ENCODE measurements at places on chromosomes 7 and 10.

GRCh38 chr10:10684972-10685371 lies 332.7 kb upstream of the CELF2 start:
- DNase-seq, result no peak

GRCh38 chr10:124157271-124157681 lies 63.9 kb upstream of the CHST15 start:
- DNase-seq, result no peak

DNA sequence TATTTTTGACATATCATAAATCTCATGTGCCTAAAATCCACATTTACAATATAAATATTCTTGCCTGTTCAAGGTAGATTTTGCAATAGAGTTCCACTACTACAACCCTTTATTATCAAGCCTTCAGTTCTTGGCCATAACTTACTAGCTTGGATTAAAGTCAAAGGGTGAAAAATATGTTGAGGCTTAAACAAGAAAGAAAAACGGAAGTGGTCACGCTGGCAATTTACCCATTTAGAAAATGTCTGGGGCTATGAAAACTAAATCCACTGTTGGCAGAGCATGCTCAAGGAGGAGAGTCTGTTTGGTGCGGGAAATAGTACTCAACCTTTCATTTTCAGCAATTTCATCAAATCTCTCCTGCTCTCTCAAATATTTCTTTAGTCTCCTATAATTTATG lies 209.8 kb upstream of the RHOBTB1 start:
- no peak for DNase-seq

GRCh38 chr10:65500716-65501115 lies 1425.1 kb upstream of the LRRTM3 start:
- DNase-seq, result no peak

GRCh38 chr10:49010295-49010694 lies 70.7 kb upstream of the LRRC18 start:
- no peak for DNase-seq

- DNase-seq, result no peak
These were observed 10.3 kb upstream of the ZNF273 start for GRCh38 chr7:64892666-64893309.

DNA sequence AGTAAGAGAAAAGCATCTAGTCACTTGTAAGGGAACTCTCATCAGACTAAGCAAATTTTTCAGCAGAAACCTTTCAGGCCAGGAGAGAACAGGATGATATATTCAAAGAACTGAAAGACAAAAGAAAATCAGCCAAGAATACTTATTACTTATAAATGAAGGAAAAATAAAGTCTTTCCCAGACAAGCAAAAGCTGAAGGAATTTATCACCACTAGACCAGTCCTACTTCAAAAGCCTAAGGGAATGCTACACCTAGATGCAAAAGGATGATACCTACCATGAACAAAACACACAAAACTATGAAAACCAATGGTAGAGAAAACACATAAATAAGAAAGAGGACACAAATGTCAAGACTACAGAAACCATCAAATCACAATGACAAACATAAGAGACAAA lies 126.6 kb upstream of the ABCB5 start:
- DNase-seq, result no peak

DNA sequence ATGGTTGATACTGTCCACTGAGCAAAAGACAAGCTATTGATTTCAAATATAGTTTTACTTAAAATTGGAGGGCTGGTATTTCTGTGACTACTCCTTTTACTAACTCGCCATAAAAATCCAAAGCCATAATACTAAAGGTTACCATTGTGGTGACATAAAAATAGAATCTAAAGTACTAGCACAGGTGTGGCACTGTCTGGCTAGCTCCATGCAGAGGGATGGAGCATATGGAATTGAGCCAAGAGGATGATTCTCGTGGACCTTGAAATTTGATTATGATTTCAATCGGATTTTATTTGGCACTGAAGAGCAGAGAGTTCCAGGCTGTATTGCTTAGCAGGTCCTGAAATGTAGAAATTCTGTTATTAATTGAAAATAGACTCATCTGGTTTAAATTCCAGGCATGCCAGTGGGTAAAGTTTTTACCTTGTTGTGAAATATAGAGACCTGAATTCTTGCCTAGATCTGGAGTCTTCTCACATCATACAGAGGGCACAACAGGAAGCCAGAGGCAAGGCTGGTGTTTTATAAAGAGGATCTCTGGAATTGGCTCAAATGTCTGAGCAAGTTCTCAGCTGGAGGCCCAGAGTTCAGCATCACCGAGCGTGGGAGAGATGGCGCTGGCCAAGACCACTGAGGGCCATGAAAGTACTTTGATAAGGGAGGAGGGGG lies 29.9 kb upstream of the DLD start:
- DNase-seq, result no peak

DNA sequence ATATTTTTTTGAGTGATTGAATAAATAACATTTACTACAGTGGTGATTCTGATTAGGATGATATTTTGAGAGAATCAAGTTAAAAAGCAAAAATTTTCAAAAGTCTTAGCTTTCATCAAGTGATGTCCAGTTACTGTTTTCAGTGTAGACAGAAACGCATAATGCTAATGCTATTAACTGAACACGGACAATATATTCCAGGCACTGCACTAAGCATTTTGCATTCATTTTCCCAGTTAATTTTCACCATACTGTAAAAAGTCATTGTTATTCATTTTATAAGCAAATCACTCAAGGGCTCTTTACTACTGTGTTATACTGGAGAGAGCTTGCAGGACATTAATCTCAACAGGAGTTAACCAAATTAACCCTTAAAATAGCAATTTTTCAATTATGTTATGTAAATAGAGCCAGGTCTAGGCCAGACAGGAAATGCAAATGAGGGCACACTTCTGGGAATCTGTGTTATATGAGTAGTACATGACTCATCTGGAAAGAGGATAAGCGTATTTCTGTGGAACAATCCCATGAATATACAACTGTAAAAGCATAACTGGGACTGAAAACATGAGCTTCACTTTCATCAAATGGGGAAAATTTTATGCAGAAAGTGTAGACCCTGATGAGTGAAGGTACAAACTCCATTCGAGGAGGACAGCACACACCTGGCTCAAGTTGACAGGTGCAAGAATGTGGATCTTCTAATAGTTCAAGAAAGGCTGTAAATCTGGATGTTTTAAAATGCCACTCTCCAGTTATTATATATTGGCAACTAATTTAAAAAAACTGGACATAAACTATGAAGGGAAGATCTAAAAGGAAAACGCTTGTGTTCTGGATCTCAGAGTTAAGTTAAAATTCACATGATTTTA lies 75.4 kb downstream of the ANK3 start:
- no peak for DNase-seq

DNA sequence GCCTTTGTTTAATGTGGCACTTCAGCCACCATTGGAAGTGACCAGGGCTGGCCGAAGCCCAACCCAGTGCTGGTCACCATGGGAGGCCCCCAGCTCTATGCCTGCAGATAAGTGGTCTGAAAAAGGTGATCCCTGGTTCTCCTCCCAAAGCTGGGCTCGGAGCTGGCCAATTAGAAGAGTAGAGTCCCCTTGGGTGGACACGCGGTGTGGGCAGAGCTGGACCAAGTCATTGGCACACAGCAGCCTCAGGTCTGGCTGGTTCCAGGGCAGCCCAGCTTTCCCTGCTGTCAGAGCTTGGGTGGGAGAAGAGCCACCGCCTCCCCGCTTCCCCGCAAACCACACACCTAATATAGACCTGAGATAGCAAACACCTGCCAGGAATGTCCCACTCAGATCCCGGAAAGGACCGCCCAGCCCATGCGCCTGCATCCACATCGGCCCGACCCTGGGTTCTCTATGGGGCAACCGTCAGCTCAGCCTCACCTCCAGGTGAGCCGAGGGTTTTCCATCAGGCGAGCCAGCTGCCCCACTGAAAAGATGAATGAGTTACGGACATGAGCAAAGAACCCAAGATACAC lies 84.3 kb downstream of the TCERG1L start:
- DNase-seq, result no peak

DNA sequence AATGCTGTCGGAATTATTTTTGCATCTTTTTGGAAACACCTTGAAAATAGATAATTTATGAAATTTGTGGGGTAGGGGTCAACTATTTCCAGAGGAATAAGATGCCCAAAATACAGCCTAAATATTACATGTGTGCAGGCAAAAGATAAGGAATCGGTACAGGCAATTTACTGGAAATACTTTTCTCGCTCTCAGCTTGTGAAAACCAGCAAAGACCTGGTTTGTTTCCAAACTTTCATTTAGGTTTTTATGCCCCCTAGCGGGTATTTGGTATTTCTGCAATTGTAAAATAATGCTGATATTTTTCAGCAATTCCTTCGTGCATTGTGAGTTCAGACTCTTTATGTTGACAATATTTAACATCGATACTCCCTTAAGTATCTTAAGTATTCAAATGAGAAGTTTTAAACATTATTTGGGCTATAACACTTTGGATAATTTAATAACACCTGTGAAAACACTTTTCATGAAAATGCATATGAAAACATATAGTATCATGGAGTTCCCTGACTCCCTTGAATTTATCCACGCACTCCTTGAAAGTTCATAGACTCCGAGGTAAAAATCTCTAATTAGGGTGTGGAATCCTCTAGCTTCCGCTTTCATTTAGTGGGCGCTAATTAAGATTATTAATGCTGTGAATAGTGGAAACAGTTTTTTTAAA lies 132.4 kb downstream of the TSPAN12 start:
- DNase-seq, result no peak

DNA sequence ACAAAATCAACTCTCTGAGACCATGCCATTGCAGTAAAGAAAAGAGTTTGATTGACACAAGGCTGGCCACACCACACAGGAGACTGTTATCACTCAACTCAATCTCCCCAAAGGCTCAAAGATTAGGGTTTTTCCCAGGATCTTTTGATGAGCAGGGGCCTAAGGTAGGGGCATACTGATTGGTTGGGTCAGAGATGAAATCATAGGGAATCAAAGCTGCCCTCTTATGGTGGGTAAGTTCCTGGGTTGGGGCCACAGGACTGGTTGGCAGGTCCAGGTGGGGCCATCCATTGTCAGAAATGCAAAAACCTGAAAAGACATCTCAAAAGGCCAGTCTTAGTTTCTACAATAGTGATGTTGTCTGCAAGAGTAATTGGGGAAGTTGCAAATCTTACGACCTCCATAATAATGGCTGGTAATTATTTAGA lies 91.6 kb downstream of the AKR1D1 start:
- DNase-seq, result no peak

- no peak for DNase-seq
These were observed 76.2 kb downstream of the CHN2 start for GRCh38 chr7:29270594-29271318.

GRCh38 chr10:5376450-5376849 lies 11.7 kb downstream of the UCN3 start:
- DNase-seq, result no peak

DNA sequence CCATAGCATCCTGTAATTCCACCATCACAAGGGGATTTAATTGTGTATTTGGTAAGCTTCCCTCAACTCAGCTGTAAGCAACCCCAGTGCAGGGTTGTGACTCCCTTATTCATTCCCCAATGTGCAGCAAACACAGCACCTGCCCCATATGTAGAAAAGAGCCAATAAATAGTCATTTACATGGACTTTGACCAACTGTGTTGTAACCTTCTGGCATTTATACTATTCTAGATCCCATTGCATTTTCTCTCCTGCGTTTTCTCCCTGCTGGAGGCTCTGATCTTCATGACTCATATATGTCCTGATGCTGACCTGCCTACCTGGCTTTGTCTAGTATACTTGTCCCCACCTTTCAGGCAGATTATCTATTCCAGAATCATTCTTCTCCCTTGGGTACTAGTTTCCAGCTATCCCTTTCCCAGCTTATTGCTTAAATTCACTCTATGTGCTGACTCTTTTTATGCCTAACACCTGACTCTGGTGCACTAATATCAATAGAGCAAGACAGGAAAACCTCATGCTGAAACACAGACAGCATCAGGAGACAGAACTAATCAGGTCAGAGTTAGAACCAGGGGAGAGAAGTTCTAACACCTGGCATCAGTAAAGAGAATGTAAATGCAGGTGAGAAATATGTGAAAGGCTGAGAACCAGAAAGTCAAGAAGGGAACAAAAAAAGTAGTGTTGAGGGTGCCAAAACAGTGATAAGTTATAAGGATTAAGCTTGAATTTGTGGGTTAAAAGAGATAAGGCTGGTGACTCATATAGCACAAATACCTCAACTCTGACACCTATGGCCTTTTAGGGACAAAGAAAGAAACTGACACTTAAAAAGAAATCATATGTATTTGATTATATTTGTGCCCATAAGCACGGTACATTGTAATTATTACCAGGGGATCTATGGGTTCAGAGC lies 402.7 kb downstream of the IPMK start:
- DNase-seq, result no peak

DNA sequence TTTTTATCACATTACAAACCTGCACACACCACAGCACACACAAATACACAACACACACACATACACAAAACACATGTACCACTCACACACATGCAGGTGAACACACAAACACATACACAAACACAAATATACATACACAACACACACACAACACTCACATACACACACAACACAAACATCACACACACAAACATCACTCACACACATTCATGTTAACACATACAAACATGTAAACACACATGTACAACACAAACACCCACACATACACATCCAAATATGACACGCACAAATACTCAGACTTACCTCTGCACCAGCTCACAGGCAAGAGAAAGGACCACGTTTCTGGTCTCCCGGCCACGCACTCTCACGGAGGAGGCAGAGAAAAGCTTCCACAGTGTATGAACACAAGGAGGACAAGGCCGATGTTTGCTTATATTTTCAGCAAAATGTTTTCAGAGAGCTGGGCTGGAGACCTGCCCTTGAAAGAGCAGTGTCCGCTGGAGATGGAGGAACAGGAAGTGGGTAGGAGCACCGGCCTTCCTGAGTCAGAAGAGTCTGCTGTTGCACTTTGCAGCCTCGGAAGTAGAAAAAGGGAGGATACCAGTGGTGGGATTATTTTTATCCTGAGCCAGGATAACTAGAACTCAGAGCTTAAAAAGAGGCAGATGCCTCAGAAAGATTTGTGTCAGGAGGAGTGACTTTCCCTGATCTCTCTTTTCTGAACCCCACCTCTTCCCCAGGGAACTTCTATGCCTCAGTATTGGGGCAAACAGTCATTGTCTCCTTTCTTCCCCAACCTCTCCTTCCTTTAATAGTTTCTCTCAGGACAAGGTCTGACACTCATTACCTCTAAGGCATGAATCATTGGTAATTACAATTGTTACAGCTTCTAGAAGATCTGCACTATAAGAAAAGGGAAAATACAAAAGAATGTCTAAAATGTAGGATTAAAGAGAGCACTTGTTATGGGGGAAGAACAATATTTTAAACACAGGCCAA lies at the start of gene GIMAP6:
Gene GIMAP6, minus strand, starts transcription at position 520 of the 999 bp plus-strand sequence. CDS start 2,243 bp downstream, outside the sequence.
- DNase-seq, result peak; percentile 13

- DNase-seq, result no peak
These were observed 239.0 kb downstream of the DNAJB9 start for GRCh38 chr7:108808549-108809266.

Data from activated T-helper 1 cell treated with anti-CD3 and anti-CD28 coated beads, Interleukin-2, amount 50 U/mL, for 16 hours (primary cell).